ENCODE measurements at places on chromosomes 6 and 20. TPM values are rescaled to one million over a fixed set of nuclear protein-coding genes. Genes with fewer than 3 reads are reported as not detected.
A peak's percentile ranks its signal among the peaks of the same experiment; 100 is the strongest.

- peak; percentile 95 for DNase-seq
Observed at GRCh38 chr6:155528982-155529453, 73.4 kb upstream of the NOX3 start.

GRCh38 chr20:2473516-2473915 lies 2.9 kb upstream of the SNRPB start:
- peak; percentile 98 for DNase-seq

- no peak for DNase-seq
Observed at GRCh38 chr6:15073883-15074465, 171.9 kb upstream of the JARID2 start.

DNA sequence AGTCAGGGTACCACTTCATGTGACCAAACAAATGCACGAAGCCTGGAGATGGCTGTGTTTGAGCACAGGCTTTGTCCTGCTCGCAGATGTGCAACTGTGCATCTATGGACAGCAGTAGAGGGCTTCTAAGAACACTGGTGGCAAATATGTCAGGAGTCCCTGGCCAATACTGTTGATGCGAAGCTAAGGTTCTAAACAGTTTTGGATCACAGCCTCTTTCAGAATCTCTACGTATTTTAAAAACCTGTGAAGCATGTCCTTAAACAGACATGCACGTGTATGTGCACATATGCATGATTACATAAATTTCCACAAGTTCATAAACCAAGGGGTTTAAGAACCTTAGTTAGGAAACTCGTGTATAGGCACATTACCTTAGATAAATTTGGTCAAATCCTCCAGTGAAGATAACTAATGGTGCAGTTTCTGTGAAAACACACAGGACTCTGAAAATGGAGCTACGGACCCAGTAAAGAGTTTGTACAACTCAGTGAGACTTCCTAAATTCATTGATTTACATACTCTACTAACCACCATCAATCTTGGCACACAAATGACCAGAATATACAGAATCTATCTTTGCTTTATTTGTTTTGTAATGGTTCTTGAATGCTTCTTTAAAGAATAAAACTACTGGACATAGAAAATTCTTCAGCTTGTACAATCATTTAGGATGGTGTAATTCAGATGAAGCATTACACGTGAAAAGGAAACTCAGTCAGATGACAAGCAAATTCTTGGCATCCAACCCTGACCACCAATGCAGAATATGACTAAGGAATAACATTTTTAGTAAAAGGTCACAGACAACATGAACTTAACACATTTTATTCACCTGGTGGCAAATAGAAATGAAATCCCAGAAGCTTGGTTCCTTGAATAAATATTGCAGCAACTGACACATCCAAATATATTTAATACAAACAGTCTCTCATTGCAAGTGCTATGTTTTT lies 27.4 kb downstream of the KCNQ5 start:
- DNase-seq = peak; percentile 94

- DNase-seq = peak; percentile 31
Observed at GRCh38 chr6:1636272-1636825, 26.6 kb downstream of the FOXC1 start.

DNA sequence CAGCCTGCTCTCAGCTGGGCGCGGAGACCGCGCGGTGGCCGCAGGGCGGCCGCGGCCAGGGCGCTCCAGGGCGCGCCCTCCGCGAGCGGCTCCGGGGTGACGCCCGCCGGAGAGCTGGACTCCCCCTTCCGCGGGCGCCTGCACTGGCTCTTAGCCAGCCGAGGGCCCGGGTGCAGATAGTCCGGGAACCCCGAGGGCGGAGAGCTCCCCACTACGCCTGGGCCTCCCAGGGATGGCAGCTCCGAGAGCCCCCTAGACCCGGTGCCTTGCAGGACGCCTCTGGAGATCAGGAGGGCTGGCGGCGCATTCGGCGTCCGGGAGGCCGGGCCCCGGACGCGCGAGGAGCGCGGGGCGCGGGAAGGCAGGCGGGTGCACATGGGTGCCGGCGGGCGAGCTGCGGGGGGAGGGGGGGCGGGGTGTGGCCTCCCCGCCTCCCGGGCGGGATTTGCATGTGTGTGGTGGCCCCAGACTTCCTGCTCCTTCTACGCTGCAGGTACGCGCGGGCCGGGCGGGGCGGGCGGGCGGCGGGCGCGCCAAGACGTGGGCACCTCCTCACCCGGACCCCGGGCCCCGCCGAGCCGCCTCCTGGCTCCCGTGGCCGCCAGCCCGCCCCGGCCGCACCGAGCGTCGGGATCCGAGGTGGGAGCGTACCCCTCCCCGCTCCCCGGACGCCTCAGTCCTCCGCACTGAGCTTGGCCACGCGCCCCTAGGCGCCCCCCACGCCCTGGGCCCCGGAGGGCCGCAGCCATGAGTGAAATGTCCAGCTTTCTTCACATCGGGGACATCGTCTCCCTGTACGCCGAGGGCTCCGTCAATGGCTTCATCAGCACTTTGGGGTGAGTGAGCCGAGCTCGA lies at the start of gene ITPR3:
Gene ITPR3, plus strand, starts transcription at position 467 of the 855 bp plus-strand sequence. Its CDS starts 281 bp downstream, at position 748.
- DNase-seq = peak; percentile 84

DNA sequence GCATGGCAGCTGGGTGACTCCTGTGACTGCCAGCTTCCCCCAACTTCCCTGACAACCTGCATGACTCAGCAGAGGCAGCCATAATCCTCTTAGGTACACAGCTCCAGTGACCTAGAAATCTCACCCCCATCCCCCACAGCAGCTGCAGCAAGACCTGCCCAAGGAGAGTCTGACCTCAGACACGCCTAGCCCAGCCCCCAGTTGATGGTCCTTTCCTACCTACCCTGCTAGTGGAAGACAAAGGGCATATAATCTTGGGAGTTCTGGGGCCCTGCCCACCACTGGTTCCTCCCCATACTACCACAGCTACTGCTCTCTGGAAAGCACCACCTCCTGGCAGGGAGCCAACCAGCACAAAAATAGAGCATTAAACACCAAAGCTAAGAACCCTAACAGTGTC lies 90.2 kb downstream of the F13A1 start:
- DNase-seq = no peak

- no peak for DNase-seq
Observed at GRCh38 chr6:160975162-160975561, 16.4 kb upstream of the MAP3K4 start.

GRCh38 chr6:85118233-85118632 lies 331.6 kb upstream of the NT5E start:
- DNase-seq = no peak

- DNase-seq = peak; percentile 44
Observed at GRCh38 chr6:34237722-34238584, 1.3 kb downstream of the HMGA1 start.

GRCh38 chr6:42013134-42013516 lies 37.2 kb upstream of the TAF8 start:
- DNase-seq = peak; percentile 73

GRCh38 chr6:116405138-116405537 lies 34.4 kb downstream of the DSE start:
- no peak for DNase-seq

DNA sequence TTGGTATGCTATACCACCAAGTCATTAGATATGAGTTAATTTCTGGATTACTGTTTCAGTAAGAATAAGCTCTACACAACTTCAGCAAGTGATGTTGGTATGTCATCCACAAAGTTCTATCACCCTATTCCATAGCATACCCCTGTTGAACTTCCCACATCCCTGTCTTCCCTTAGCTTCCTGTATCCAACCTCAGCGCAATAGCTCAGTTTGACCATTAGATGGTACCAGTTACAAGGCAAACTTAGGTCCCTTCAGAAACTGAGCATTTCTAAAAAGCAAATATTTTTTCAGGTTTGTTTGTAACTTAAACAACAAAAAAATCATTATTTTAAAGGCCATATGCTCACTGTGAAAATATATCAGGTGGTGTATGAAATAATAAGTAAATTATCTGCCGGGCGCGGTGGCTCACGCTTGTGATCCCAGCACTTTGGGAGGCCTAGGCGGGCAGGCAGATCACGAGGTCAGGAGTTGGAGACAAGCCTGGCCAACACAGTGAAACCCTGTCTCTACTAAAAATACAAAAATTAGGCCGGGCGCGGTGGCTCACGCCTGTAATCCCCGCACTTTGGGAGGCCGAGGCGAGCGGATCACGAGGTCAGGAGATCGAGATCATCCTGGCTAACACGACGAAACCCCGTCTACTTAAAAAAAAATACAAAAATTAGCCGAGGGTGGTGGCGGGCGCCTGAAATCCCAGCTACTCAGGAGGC lies 8.8 kb upstream of the MOG start:
- DNase-seq = peak; percentile 57

GRCh38 chr6:5976811-5977210 lies 29.9 kb downstream of the NRN1 start:
- DNase-seq = no peak

DNA sequence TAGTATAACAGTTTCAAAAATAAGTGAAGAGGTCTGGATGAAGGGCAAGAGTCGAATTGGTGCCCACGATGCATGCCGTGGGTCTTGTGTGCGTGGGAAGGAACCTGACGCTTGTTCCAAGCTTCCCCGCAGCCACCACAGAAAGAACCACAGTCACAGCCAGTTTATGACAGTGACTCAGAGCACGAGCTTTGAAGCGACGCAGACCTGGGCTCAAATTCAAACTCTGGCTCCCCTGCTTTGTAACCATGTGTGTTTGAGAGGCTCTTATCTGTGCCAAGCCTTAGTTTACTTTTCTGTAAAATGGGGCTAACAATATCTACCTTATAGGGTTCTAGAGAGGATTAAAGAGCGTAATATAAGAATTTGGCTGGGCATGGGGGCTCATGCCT lies 65.5 kb downstream of the SYNJ2 start:
- peak; percentile 71 for DNase-seq

- no peak for DNase-seq
Observed at GRCh38 chr6:41680182-41680965, 42.1 kb downstream of the MDFI start.

- DNase-seq = no peak
Observed at GRCh38 chr6:154402081-154402780, 45.6 kb upstream of the IPCEF1 start.

The ARG1 gene
- not detected for total RNA-seq

The CYP21A2 gene
- not detected for total RNA-seq

The PCMT1 gene
- 277 TPM for total RNA-seq

The CITED2 gene
- total RNA-seq = 273 TPM

The BPIFB1 gene
- total RNA-seq = not detected
